ENCODE measurements at places on chromosomes 3 and 15. TPM values are rescaled to one million over a fixed set of nuclear protein-coding genes. Genes with fewer than 3 reads are reported as not detected.

Gene ISL2
- total RNA-seq, result 0.90 TPM

Gene GRM7
- total RNA-seq, result not detected

Gene RHOV
- total RNA-seq, result not detected

Gene IQCF5
- not detected for total RNA-seq

Gene OR5K1
- not detected for total RNA-seq

Gene TEX55
- total RNA-seq, result not detected

Data from dermis microvascular lymphatic vessel endothelial cell (primary cell).